ENCODE measurements at places on chromosomes 5 and 9. TPM values are rescaled to one million over a fixed set of nuclear protein-coding genes. Genes with fewer than 3 reads are reported as not detected.

CARTPT gene
- total RNA-seq: not detected

DNA sequence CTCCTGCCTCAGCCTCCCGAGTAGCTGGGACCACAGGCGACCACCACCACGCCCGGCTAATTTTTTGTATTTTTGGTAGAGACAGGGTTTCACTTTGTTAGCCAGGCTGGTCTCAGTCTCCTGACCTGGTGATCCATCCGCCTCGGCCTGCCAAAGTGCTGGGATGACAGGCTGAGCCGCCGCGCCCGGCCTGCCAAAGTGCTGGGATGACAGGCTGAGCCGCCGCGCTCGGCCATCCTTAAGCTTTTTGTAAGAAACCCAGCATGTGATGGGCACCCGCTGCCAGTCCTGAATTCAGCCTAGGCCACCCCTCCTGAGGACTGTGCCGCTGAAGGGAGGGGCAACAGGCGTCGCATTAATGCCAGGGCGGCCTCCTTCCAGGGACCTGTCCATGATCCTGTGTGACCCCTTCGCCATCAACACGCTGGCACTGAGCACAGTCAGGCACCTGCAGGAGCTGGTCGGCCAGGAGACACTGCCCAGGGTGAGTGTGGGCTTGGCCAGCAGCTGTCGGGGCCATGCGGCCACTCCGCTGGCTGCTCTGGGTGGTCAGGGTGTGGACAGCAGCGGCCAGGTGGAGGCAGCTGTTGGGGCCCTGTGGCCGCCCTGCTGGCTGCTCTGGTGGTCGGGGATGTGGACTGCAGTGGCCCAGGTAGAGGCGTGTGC is 10.5 kb downstream of the NELFB start:
- DNase-seq: no peak

DNA sequence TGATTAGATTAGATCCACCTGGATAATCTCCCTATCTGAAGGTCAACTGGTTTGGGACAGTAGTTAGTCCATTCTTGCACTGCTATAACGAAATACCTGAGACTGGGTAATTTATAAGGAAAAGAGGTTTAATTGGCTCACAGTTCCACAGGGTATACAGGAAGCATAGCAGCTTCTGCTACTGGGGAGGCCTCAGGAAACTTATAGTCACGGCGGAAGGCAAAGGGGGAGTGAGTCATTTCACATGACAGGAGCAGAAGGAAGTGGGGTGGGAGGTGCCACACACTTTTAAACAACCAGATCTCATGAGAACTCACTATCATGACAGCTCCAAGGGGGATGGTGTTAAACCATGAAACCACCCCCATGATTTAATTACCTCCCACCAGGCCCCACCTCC is 9.9 kb downstream of the C9orf40 start:
- DNase-seq: peak; percentile 8

GRCh38 chr9:1273859-1274258 is 223.7 kb downstream of the DMRT2 start:
- DNase-seq: no peak

- DNase-seq: peak; percentile 41
These were observed 30.5 kb downstream of the ZNF618 start for GRCh38 chr9:113906411-113907110.

DNA sequence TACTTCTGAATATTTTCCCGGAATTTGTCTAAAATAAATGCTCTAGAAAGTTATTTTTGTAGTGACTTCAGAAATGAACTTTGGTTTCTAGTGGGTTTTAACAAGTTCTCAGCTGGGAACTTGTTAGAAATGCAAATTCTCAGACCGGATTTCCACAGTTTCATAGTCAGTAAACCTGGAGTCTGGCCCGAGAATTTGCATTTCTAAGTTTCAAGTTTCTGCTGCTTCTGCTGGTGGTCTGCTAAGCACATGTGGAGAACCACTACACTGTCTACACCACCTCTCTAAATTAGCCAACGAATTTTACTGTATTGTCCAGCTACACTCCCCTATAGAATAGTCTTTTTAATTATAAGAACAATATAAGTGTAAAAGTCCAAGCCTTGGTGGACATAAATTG is 208.0 kb downstream of the CHSY3 start:
- no peak for DNase-seq

DNA sequence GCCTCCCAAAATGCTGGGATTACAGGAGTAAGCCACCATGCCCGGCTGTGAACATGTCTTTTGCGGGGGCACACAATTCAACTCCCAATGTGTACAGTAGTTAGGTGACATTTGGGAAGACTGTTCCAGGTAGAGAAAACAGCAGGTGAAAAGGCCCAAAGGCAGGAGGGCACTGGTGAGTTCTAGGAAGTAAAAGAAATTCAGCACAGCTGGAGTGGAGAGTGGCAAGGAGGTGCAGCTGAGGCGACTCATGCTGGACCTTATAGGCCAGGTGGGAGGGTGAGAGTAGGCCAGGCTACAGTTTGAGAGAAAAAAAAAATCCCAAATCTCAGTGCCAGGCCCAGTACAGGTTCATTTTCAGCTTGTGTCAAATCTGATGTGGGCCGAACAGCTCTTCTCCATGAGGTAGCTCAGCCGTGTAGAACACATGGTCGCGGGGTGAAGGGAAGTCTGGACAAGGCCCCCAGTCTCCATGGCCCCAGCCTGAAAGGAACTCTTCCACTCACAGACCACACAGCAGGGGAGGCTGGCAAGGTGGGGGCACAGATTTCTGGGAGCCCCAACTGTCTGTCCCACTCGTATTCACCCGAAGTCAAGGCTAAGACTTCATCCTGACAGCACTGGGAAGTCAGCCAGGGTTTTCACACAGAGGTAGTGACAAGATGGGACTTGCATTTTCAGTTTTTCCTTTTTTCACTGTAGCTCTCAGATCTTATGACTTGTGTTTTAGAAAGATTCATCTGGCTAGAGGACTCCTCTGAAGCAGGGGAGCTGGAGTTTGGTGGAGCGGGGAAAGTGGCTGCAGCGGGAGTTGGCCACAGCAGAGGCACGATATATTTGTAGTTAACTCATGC is 4.5 kb upstream of the HNRNPAB start:
- DNase-seq: no peak

DNA sequence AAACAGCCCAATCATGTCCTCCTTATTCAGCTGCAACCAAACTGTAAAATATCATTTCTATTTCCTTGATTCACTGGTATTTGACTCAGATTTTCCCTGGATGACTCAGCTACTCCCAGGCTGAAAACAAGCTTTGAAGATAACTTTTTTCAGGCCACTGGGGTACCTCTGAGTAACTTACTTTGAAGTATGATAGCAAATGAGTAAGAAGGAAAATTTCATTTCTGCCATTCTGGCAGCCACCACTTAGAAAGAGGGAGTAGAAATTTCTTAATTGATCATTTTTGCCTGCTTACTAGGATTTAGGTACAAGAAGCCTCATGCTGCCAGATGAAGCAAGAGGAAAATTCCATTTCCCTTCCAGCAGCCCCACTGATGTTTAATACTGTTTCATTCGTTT is 247.4 kb downstream of the PRELID2 start:
- DNase-seq: peak; percentile 93

WDR70 gene
- total RNA-seq: 33.1 TPM

PRDM9 gene
- not detected for total RNA-seq

DNA sequence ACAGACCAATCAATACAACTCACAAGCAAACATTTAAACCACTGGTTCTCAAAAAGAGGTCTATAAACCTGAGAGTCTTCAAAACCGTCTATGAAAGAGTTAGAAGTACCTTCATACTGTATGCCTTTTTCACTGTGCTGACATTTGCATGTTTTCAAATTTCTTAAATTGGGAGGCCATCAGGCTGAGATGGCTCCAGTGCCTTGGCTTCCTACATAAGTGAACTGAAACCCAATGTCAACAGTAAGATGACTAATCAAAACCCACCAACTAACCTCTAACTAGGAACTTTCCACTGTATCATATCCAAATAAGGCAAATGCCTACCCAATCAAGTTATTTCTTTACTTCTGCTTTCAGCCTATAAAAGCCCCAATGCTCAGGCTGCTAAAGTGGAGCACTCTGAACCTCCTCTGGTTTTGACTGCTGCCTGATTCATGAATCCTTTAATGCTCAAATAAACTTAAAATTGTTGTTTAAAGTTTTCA is 35.1 kb downstream of the FAM13B start:
- peak; percentile 35 for DNase-seq

UGT3A1 gene
- total RNA-seq: not detected

FST gene
- 141 TPM for total RNA-seq

- DNase-seq: no peak
These were observed 71.0 kb downstream of the PIK3R1 start for GRCh38 chr5:68286612-68286912.

GRCh38 chr9:81814401-81814793 is 113.8 kb upstream of the SPATA31D4 start:
- DNase-seq: no peak

PCDHB10 gene
- 0.18 TPM for total RNA-seq

LRRC19 gene
- total RNA-seq: not detected

- DNase-seq: no peak
These were observed 125.1 kb upstream of the CLINT1 start for GRCh38 chr5:157983906-157984551.

DNA sequence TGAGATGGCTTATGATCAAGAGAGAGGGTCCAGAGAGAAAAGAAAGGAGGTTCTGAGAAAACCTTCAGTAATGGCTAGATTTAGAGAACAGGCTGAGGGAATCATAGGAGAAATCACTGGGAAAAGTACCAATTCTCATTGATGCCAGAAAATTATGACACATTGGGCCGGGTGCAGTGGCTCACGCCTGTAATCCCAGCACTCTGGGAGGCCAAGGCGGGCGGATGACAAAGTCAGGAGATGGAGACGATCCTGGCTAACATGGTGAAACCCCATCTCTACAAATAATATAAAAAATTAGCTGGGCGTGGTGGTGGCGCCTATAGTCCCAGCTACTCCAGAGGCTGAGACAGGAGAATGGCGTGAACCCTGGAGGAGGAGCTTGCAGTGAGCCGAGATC is 29.5 kb upstream of the PLIN2 start:
- DNase-seq: no peak

DNA sequence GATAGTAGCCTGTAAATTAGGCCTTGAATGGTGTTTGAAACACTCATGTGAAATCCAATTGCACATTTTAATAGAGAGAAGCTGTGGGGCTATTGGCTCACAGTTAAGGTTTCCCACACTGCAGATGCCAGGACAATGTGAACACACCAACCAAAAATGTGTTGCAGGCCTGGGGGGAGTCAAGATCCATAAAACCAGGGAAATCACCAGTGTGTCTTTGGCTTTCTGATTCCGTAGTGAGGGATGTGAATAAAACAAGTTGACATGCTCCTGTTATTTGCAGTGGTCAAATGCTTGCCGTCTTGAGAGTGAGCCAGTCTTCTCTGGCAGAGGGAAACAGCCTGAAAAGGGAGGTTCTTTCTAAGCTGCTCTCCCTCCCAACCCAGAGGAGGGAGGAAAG is 79.0 kb downstream of the ZNF462 start:
- DNase-seq: no peak

GRCh38 chr9:98201102-98201501 is 8.7 kb upstream of the CORO2A start:
- no peak for DNase-seq

GRCh38 chr5:111277061-111277460 is 52.9 kb downstream of the CAMK4 start:
- no peak for DNase-seq

DNA sequence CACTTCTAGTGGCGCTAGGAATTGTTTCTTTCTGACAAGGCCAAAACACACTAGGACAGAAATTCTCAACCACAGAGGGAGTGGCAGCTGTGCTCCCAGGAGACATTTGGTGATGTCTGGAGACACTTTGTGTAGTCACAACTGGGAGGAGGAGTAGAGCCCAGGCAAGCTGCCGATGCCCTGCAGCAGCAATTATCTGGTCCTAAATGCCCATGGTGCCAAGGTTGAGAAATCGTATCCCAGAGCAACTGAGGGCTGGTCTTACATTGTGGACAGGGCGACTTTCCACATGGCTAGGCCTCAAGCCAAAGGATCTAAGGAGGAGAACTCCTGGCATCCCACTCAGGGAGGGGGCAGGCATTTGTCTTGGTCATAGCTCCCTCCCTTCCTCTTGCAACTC is 259.9 kb downstream of the GADD45G start:
- DNase-seq: no peak

DNA sequence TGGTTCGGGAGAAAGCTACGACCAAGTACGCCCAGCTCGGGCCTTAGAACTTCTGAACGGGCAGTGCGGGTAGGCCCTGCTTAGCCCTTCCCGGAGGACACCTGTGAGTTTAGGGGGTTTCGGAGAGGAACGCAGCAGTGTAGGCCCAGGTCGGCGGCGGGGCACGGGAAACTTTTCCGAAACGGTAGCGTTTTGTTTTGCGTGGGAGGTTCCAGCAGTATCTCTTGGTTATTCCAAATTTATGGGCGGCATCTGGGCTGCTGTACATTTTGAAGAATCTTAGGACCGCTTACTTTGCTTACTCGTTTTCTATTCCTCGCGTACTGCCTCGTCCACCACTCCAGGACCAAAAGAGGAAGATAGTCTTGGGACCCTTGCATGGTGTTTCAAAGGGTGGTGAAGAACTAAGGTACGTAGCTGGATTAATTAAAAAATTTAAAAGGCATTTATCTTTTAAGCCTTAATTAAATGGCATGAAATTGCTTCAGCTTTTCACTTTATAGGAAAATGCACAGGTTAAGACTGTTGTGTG is 492 bp downstream of the TENT2 start:
- no peak for DNase-seq

DNA sequence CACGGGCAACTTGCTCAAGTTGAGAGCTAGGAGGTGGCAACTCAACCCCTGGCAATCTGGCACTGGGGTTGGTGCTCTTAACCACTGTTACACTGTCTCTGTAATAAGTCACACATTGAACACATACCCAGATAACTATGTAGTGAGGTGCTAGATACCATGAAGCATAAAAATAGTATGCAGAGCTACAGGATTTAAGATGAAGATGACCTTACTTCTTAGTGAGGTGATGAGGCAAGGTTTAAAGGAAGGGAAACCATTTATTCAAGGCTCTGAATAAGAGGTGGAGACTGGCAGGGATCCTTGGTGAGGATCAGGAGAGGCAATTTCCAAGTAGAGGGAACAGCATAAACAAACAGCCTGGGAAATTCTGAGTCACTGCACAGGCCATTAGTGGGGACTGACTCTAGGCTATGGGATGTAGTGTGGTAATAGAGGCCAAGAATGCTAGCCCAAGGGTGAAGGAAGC is 67.6 kb upstream of the NR3C1 start:
- peak; percentile 90 for DNase-seq

DNA sequence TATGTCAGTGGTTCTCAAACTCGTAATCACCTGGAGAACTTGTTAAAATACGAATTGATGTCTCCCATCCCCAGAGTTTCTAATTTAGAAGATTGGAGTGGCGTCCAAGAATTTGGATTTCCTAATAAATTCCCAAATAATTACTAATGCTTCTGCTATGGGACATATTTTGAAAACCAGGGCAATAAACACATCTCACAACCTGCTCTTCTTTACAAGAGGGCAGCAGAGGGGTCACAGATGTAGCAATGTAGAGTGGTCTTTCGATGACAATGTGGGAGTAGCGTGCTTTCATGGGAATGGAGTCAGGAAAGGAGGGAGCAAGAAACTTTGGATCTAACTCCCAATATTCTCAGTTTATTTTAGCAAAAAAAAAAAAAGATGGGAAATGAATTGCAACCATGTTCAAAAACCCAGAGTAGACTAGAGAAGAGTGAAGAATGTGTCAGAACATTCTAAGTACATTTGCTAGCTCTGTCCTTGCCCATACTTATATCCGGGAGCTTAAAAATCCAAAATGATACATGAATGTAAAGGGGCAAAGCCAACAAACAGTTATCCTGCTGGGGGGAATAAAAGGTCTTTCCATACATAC is 33.8 kb upstream of the ALDH1A1 start:
- no peak for DNase-seq

KCNIP1 gene
- total RNA-seq: not detected
